ENCODE measurements at places on chromosomes 3 and 15.

- no peak for DNase-seq
Observed at GRCh38 chr3:86938416-86939105, 52.4 kb downstream of the VGLL3 start.

- no peak for DNase-seq
Observed at GRCh38 chr3:191263850-191264249, 64.8 kb downstream of the OSTN start.

DNA sequence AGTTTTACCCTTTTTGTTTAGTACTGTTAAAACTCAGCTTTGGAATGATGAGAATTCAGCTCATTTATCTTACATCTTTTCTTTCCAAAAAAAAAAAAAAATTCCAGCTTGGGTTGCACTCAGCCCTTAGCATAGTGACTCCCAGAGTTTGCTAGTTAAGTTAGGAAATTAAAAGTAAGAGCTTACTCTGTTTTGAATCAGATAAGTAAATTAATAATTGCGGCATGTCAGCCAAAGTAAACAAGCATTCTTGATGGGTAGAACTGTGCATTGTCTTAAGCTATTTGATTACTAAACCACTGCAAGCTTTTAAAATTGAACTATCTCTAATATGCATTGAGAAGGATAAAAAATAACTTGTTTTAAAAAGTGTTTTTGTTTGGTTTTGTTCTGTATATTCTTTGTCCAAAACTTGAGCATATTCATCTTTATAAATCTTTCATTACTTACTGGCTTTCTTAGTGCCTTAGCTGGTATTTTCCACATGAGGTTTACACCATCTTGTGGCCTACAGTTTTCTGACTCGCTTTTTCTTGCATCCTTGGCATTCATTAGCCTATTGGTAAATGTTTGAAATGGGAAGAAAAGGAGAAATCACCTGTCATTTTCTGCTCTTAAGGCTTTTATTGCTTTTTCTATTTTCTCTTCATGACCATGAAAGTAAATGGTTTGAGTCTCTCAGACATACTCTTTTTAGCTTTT is 107.6 kb downstream of the FILIP1L start:
- DNase-seq = no peak

- no peak for DNase-seq
Observed at GRCh38 chr15:90610190-90610589, 80.5 kb downstream of the CRTC3 start.

GRCh38 chr3:87006844-87007439 is 16.0 kb upstream of the VGLL3 start:
- no peak for DNase-seq

- no peak for DNase-seq
Observed at GRCh38 chr3:79358327-79358726, 409.5 kb downstream of the ROBO1 start.

- no peak for DNase-seq
Observed at GRCh38 chr3:134406331-134407238, 32.3 kb upstream of the AMOTL2 start.

GRCh38 chr3:184289426-184289938 is 9.6 kb upstream of the PSMD2 start:
- peak; percentile 49 for DNase-seq

GRCh38 chr3:147930232-147930807 is 521.2 kb downstream of the ZIC1 start:
- no peak for DNase-seq

DNA sequence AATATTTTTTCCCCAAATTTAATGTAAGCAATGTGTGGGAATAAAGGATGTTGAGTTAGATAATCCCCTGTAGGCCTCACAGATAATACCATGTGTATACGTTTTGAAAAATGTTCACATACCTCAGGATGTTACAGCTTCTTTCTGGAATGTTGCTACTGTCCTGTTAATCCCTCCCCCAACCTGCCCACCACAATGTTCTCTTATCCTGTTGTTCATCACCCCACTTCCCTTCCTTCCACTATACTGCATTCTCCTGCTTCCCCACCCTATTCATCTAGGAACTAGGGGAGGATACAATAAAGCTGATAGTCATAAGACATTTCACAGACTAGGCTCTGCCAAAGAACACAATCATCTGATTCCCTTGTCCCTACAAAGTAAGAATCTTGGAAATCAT is 92.1 kb downstream of the IGF2BP2 start:
- no peak for DNase-seq

- DNase-seq = no peak
Observed at GRCh38 chr3:72872183-72872582, 15.7 kb upstream of the GXYLT2 start.

DNA sequence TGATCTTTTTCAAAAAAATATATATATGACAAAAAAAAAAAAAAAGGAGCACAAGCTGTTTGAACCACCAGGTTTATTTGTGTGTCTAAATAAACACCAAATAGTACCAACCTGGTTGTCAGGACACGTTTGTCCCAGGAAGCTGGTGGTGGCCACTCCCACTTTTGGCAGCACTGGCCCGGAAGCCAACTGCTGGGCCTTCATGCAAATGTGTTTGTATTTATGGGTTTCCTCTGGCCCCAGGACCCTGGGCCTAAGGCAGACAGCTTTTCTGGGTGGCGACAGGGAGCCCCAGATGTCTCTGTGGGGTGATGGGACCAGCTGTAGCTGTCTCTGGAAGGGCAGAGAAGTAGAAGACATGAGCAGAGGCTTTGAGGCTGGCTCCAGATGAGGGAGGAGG is 31.6 kb downstream of the PRKCD start:
- DNase-seq = no peak

- no peak for DNase-seq
Observed at GRCh38 chr3:168161696-168162095, 66.0 kb upstream of the GOLIM4 start.

GRCh38 chr3:161171113-161171512 is 50.0 kb upstream of the NMD3 start:
- no peak for DNase-seq

- no peak for DNase-seq
Observed at GRCh38 chr3:172892158-172892557, 141.6 kb downstream of the ECT2 start.

All from CD4-positive, alpha-beta T cell treated with Interleukin-4 for 1 hour (primary cell).